ENCODE measurements at places on chromosomes 3 and 15. TPM values are rescaled to one million over a fixed set of nuclear protein-coding genes. Genes with fewer than 3 reads are reported as not detected.

ASB14 gene
- not detected for total RNA-seq

DVL3 gene
- 50.6 TPM for total RNA-seq

CPLX3 gene
- total RNA-seq = not detected

DNA sequence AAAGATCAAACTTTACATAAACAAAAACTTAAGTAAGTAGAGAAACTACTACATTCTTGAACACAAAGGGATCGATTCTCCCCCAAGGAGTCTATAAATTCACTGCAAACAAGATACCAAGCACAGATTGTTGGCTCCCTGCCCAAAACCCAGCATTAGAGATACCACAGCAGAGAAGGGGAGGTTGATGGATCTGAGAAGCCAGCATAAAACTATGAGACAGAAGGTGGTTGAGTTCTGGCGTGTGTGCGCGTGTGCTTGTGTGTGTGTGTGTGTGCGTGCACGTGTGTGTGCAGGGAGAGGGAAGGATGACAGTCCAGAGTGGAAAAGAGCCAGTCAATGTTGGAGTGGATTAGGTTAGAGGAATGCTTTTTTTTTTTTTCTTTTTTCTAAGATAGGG, 143.2 kb upstream of the PRR20G start:
- DNase-seq = no peak

GRCh38 chr3:132777171-132777570, 55.0 kb upstream of the NPHP3 start:
- DNase-seq = no peak
